ENCODE measurements at places on chromosomes 4 and X. TPM values are rescaled to one million over a fixed set of nuclear protein-coding genes. Genes with fewer than 3 reads are reported as not detected.

DNA sequence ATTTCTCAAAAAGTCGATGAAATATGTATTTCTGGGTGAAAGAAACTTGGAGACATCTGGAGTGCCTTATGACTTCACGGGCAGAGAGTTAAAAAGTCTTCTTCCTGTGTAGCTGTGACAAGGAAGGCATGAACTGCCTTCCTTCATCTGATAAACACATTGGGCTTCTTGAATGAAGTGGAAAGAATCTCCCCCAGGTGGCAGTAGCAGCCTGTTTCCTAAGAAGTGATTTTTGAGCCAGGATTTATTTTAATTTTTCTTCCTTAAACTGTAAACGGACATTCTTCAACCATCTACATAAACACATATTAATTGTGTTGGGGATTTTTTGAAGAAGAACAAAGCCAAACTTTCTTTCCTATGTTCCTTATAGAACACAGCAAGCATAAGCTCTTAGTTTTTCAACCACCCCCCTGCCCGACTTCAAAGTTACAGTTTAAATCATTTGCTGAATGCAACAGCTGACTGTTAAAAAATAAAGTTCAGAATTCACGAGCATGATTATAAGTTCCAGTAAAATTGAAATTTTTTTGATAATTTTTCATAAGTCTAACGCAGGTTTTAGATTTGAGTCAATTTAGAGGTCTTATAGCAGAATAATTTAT is 980 bp upstream of the GIMD1 start:
- peak; percentile 40 for DNase-seq

DNA sequence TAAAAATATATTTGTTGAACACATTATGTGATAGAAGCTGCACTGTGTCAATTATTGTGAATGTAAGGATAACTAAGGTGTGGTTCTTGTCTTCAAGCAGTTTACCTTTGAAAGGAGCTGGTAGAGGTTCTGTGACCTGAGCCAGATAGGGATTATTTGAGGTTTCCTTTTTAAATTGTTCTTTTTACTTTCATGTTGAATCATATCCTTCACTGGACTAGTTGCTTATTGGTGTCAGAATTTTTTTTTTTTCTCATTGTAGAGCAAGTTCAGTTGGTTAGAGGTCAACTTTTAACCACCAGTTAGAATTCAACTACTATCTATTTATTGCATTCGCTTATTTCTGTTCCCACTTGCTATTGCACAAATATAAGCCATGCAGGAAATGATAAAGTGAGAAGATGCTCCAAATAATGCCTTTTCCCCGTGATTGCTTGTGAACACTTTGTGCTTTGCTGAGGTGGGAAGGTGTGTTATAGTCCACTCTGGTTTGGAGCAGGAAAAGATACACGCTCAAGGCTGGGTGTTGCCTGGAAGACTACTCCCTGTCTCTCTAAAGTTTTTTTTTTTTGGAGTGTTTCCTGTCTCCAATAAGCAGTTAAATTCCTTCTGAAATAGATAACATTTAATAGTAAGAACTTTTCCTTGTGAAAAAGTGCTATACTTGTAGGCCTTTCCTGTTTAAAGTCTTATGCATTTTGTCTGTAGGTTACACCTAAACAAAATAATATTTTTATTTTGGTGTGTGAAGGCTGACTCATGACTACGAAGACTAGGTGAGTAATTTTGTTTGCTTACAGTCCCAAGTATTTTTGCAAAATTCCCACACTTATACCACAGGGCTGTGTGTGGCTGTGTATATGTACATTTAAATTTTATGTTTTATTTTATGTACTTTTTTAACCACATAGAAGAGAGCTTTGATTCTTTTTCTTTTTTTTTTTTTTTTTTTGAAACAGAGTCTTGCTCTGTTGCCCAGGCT is 83.8 kb upstream of the LCORL start:
- DNase-seq, result no peak

TAF7L gene
- total RNA-seq, result not detected

GRCh38 chr4:173488656-173489055 is 41.4 kb downstream of the HAND2 start:
- no peak for DNase-seq

GRCh38 chrX:67726018-67726417 is 182.2 kb downstream of the AR start:
- DNase-seq, result no peak

RELL1 gene
- total RNA-seq, result 9.5 TPM

NPY1R gene
- not detected for total RNA-seq

Data from activated CD4-positive, alpha-beta T cell treated with anti-CD3 and anti-CD28 coated beads for 36 hours (primary cell).